Right cardiac atrium (tissue), 5 donors: ENCODE measurements at places on chromosomes 11 and 22. TPM values are rescaled to one million over a fixed set of nuclear protein-coding genes. Genes with fewer than 3 reads are reported as not detected.

Gene STK33
- polyA plus RNA-seq: 14.1 TPM

- DNase-seq: no peak
Observed at GRCh38 chr22:31748490-31748889, 1.4 kb downstream of the PRR14L start.

GRCh38 chr22:36606114-36606513 is 77.1 kb upstream of the EIF3D start:
- no peak for DNase-seq

GRCh38 chr11:121465709-121466062 is 12.9 kb upstream of the SORL1-AS1 start:
- no peak for DNase-seq
